ENCODE measurements at places on chromosomes 3 and 15.

- no peak for DNase-seq
Measured at GRCh38 chr15:32669896-32670611, 28.5 kb downstream of the SCG5 start.

- DNase-seq, result peak; percentile 51
Measured at GRCh38 chr3:100710261-100710968, 1.1 kb downstream of the TFG start.

DNA sequence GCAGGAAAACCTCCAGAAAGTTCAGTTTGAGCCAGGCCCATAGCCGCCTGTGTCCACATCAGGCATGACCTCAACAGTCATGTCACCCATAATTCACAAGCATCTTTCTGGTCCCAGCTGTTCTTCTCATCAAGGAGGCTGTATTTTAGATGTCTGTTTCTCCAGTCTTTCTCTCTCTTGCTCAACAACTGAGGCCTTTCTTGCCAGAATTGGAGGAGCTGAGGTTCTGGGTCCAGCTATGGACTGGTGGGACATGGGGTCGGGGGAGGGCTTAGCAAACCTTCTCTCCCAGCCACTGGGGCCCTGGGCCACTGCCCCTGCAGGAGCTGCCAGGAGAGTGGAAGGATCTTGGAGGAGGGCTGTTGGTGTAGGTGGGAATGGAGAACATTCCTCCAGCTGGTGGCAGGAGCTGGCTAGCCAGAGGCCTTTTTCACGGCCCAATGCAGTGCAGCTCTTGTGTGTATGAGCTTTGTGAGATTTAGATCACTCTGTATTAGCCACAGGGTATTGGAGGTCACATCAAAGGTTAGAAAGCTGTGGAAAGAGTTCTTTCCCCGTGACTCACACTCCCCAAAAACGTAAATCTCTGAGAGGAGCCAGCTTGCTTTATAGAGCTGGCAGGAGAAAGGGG, 23.5 kb downstream of the MAGEF1 start:
- no peak for DNase-seq

- DNase-seq, result no peak
Measured at GRCh38 chr3:5692446-5692845, 504.9 kb downstream of the EDEM1 start.

- no peak for DNase-seq
Measured at GRCh38 chr3:43965656-43966055, 274.9 kb downstream of the ABHD5 start.

DNA sequence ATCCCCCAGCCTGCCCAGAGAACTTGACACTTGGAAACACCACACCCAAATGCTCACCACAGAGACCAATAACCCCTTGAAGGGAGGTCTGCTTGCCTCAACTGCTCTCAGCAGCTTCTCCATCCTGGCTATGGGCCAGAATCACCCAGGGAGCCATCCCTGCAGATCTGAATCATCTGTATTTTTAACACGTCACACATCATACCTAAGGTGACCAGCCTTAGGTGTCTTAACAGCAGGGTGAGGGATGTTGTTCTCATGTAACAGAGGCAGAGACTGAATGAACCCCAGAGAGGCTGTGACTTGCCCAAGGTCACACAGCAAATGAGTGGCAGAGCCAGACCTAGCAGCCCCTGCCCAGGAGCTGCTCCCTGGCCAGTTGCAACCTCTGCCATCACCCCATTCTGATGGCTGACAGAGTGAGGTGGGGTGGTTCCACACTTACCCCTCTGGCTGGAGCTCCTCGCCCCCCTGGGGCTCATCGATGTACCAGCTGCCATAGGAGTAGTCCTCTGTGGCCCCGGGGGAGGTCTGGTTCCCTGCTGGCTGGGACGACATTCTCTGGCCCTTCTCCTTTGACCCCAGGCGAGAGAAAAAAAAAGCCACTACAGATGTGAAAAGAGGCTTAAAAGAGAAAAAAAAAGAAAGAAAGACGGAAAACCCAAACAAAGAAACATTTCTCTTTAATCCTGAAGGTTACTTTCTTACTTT, 722 bp downstream of the STRA6 start:
- no peak for DNase-seq

GRCh38 chr3:8536096-8537056, 34.8 kb downstream of the LMCD1 start:
- DNase-seq, result no peak

GRCh38 chr3:138289701-138290100, 40.0 kb downstream of the NME9 start:
- DNase-seq, result no peak

- no peak for DNase-seq
Measured at GRCh38 chr3:19030522-19030839, 117.8 kb upstream of the KCNH8 start.

GRCh38 chr3:108181172-108181571, 41.1 kb downstream of the IFT57 start:
- no peak for DNase-seq

DNA sequence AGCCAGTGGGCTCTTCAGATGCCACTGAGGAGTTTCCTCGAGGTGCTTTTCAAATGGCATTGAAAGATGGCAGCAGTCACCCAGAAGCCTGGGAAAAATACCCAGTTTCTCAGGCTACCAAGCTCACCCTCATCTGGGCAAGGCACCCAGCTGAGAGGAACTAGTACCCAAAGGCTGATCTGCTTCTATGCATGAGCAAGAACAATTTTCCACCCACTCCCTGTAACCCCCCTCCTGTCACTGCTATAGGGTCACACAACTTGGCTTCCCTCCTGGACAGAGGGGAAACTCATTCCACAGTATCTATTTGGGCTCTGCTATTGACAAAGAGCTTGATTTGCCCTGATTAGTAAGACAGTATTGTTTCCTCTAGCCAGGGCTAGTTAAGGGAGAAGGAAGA, 31.9 kb downstream of the THRB start:
- no peak for DNase-seq

DNA sequence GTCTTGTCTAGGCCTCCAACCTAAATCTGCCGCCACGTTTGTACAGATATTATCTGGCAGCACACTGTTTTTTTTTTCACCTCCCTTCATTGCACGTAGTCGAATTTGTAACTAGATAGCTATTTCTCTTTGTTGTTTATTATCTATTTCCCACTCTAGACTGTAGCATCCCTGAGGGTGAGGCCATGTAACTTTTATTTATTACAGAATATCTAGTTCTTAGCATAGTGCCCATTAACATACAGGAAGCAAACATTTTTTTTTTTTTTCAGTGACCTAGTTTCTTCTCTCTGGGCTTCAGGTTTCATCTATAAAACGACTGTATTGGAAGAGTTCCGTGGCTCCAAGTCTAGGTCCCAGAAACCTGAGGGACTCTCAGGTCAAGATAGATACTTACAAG, 354.3 kb downstream of the FGF12 start:
- no peak for DNase-seq

- no peak for DNase-seq
Measured at GRCh38 chr3:55202326-55202725, 274.5 kb upstream of the LRTM1 start.

DNA sequence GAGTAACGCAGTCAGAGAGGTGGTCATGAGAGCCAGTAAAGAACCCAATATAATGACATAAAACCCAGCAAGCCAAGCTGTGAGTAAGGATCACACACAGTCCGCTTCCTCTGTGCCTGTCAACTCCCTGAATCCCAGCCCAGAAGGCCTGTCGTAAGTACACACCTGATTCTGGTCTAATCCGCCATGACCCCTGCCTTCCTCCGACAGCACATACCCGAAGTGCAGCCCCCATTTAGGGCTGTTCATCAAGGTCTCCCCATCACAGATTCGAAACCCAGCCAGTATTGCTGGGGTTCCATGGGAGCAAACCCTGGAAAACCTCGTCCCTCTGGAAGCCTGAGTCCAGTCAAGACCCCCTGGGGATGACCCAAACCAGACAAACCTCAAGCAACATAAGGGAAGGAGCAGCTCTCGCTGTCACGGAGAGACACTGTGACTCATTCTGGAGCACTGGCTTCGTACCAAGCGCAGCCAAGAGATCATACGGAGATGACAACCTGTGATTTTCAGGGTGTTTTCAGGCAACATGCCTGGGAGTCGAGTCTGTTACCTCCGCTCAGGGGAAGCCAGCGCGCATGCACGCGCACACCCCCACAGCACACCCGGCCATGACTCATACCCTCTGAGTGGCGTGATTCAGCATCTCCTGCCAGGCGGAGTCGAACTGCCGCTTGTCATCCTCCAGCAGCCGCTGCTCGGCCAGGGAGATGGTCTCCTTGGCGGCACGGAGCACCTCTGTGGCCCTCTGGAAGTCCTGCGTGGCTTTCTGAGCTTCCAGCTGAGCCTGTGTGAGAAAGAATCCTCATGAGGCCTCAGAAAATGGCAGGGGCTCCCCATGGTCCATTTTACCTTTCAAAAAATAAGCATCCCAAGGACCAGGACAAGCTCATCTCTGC, 63.0 kb downstream of the SH3BP5 start:
- peak; percentile 95 for DNase-seq

DNA sequence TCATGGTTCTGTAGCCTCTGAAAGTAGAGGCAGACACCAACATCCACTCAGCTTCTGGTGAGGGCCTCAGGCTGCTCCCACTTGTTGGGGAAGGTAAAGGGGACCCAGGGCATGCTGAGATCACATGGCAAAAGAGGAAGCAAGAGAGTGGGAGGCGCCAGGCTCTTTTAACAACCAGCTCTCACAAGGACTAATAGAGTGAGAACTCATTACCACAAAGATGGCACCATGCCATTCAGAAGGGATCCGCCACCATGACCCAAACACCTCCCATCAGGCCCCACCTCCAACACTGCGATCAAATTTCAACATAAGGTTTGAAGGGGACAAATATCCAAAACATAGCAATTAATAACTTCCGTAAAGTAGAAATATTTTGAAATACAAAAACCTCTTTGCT, 192.3 kb downstream of the OCA2 start:
- no peak for DNase-seq

DNA sequence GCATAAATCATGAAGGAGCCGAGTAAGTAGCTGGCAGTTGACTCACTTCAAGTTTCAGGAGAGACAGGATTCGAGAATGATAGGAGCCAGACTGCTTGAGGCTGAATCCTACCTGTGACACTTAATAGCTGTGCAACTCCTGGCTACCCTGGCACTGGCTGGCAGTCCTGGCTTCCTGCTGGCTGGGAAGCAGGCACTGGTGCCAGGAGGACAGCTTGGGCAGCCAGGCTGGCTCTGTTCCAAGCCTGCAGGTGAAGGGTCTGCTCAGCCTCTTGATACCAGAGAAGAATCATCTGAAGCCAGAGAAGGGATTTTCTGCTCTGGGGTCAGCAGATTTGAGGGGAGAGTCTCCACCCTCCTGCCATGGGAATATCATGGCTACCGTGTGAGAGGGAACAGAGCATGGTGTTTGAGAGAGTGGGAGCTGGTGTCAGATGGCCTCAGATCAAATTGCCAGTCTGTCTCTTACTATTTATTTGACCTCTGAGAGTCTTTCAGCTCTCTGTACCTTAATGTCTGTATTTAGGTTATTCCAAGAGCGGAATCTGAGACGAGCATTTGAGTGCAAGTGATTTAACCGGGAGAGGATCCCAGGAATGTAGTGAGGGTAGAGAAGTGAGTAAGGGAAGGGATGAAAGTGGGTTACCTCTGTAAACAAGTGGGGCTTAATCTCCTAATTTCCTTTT, 4.4 kb upstream of the XIRP1 start:
- no peak for DNase-seq

DNA sequence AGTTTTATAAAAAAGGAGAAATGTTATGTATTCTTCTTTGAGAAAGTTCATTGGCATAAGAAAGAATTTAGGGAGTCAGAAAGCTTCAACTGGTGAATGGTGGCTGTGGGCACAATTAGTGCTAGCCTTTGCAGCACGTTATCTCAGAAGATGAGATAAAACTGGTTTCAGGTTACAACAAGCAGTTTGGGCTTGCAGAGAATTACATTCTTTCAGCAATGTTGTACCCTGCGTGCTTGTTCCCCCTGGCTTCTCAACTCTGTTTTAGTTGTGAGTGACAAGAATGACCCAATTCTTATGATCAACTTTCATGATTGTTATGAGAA, 31.6 kb upstream of the ACP3 start:
- DNase-seq, result no peak

DNA sequence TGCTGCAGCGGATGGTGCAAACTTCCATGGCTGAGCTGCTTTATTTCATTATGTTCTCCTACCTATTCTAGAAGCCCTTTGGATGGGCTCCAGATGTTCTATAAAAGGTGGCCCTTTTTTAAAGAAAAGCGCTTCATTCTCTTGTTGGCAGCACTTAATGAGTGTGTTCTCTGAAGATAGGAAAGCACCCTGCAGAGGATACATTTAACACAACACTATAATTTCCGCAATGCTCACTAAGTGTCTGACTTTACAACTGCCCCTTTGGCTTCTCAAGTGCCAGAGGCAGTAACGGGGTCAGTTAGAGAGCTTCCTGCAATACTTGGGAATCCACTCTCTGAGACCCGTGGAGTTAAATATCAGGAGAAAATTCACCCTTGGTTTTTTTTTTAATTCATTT, 88.1 kb downstream of the MDFIC2 start:
- no peak for DNase-seq

DNA sequence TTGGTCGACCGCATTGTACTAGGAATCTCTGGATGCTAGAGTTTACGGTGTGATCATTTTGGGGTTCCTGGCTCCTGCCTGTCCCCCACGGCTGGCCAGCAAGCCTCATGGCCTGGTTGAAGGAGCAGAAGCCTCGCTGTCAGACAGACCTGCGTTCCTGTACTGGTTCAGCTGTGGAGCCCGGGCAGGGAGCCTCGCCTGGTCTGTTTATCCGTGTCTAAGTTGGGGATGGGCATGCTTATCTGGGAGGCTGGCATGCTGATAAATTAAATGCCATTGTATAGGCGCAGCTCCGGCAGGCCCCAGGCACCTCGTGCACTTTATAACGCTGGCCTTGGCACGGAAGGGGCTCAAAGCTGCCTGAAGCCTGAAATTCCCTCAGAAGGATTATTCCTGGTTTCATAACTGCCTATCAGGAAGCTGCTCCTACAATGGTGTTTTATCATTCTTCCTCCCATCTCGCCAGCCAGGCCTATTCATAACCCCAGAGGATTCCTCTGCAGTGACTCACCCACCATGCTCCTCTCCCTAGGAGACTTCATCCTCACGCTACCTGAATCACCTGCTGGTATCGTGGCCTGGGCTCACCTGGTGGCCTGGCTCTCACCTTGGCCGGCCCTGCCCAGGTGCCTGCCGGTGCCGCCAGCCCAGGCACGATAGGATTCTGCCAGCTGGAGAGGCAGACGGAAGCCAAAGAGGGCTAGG, 110.9 kb downstream of the ASB7 start:
- DNase-seq, result no peak

DNA sequence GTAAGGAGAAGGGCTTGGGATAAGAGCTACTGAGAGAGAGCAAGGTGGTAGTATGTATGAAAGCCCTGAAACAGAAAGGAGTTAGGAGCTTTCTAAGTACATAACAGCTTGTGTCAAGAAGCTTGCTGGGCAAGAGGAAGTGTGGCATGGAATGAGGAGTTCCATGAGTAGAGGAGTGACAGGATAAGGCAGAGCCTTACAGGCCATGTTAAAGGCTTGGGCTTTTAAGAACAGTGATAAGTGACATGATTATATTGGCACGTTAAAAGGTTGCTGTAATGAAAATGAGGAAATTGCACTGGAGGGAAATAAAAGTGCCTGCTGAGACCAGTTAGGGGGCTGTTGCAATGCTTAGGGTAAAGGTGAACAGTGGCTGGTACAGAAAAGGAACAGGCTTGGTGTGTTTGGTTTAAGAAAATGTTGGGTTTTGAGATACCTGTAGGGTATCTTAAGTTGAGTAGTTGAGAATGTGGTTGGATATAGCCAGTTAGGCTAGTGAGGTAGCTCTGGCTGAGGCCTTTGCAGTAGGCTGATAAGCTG, 49.0 kb downstream of the MEF2A start:
- DNase-seq, result no peak

GRCh38 chr3:172562871-172563865, 39.9 kb upstream of the TNFSF10 start:
- DNase-seq, result peak; percentile 56

GRCh38 chr3:66817951-66818557, 180.1 kb upstream of the KBTBD8 start:
- no peak for DNase-seq
